ENCODE measurements at places on chromosomes 1 and 21.
A peak's percentile ranks its signal among the peaks of the same experiment; 100 is the strongest.

- no peak for DNase-seq
Observed at GRCh38 chr1:106534612-106535011, 521.9 kb upstream of the PRMT6 start.

GRCh38 chr21:22355949-22356348, 1357.7 kb downstream of the NCAM2 start:
- no peak for DNase-seq

- no peak for DNase-seq
Observed at GRCh38 chr1:232985882-232986526, 35.6 kb downstream of the NTPCR start.

DNA sequence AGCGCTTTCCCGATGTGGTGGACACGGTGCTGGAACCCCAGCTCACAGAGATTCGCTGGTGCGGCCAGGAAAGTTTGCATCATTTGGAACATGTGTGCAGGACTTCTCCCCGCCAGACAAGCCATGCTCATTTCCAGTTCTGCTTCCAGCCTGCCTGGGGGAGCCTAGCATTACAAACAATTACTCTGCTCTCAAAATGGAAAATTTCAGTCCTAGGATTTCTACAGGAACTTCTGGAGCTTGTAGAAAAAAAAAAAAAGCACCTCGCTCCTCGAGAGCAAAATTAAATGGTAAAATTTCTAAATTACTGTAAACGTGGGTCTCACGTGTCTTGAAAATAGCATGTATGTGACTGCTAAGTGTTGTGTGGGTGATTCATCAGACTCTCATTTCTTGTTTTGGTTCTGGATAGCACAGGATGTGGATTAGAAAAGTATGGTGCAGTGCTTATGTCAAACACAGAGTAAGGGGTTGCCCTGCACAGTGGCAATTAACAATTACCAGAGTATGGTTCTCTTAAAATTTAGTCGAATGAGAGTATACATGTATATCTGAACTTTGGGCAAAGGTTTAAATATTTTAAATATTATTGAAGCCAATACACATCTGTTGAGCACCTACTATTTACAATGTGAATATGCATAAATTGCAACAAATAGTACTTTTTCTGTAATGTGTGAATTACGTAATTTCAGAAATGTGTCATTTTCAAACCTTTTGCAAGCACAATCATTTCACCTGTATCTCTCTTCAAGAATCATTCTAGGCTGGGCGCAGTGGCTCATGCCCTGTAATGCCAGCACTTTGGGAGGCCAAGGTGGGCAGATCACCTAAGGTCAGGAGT, 61.8 kb upstream of the PTGFRN start:
- DNase-seq: peak; percentile 15

DNA sequence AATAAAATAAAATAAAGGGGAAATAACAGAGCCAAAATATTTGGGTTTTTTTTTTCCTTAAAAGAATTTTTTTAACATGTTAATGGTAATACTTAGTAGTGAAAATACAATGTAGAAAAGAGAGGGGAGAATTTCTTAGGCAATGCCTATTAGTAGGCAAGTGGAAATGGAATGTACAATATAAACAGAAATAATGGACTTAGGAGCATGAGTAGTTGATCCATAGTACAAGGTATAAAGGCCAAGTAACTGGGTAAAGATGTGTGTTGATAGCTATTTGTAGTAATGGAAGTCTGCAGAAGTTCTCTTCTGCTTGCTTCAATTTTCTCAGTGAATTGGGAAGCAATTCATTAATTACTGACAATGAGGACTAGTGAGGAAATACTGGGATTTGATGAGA, 34.4 kb downstream of the TESK2 start:
- no peak for DNase-seq

DNA sequence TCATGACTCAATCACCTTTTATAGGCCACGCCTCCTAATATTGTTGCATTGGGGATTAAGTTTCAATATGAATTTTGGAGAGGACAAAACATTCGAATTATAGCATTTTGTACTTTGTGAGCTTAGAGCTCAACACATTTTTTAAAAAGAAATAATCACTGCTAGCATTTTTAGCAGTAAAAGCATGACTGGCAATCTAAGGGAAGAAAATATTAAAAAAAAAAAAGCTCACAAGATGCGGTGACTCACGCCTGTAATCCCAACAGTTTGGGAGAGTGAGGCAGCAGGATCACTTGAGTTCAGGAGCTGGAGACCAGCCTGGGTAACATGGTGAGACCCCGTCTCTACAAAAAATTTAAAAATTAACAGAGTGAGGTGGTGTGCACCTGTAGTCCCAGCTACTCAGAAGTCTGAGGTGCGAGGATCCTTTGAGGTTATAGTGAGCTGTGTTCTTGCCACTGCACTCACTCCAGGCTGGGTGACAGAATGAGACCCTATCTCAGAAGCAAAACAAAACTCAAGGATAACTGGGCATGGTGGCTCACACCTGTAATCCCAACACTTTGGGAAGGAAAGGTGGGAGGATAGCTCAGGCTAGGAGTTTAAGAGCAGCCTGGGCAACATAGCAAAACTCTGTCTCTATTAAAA, 28.8 kb upstream of the DIPK1A start:
- no peak for DNase-seq

- no peak for DNase-seq
Observed at GRCh38 chr1:151286619-151287340, 4.7 kb downstream of the ZNF687 start.

- DNase-seq: no peak
Observed at GRCh38 chr1:213292614-213293013, 241.6 kb downstream of the RPS6KC1 start.

- no peak for DNase-seq
Observed at GRCh38 chr1:222171005-222171404, 376.9 kb downstream of the HHIPL2 start.

DNA sequence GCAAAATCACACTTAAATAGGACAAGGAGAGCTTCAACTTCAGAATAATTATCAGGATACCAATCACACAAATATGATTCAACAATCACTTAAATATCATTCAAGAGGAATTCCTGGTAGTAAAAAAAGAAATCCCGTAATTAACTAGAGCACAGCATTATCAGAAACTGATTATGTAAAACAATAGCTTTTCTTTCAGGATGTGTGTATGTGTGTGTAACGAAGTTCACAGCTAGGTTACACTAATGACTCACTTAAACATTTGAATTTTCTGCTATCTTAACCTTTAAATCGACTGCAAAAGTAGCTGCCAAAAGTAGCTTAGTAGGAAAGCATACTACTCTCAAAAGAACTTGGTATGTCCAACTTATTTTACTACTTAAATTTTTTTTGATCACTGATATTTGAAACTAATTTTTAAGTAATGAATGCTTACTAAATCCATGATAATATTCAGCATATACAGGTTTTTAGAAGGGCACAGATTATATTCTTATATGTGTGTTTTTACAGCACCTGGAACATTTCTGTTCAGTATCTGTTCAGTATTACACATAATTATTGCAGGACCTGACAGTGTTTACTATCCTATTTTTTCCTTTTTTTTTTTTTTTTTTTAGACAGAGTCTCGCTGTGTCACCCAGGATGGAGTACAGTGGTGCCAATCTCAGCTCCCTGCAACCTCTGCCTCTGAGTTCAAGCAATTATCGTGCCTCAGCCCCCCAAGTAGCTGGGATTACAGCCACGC, 4.2 kb downstream of the RERE start:
- DNase-seq: no peak

GRCh38 chr21:35189077-35189863, 140.2 kb upstream of the RUNX1 start:
- no peak for DNase-seq

GRCh38 chr1:110524311-110525248, 5.6 kb upstream of the KCNA10 start:
- DNase-seq: peak; percentile 43

DNA sequence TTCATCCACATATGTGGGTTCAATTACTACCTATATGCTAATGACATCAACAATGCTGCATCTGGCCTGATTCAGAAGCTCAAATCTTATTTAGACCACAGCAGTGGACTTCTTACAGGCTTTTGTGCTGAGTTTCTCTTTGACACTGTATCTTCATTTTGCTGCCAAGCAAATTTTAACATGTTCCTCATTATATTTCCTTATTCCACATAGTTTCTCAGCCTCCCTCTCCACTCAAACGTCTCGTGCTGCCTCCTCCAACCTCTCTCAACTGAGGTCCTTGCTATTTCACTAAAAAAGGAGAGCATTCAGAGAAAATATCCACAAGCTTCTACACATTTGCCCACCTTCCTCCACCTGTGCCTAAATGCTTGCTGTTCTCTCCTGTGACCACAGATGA, 6.5 kb downstream of the TDRKH start:
- DNase-seq: no peak

GRCh38 chr1:38763121-38763520, 96.5 kb downstream of the RRAGC start:
- DNase-seq: no peak

GRCh38 chr1:185425163-185425562, 108.1 kb upstream of the IVNS1ABP start:
- no peak for DNase-seq

GRCh38 chr1:94205639-94206038, 31.7 kb downstream of the ARHGAP29 start:
- DNase-seq: no peak

DNA sequence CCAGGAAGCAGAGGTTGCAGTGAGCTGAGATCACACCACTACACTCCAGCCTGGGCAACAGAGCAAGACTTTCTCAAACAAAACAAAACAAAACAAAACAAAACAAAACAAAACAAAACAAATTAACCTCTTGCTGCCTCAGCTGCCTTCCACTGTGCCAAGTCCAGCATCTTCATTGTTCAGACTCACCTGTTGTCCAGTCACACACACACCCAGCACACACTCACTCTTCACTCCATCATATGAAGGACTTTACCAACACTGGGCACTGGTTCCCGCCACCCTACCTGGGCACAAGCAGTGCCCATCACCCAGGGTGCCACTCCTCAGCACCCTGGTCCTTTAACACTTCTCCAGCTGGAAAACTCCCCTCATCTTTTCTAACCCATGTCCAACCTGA, 14.6 kb downstream of the PYCR2 start:
- DNase-seq: no peak

GRCh38 chr21:15552914-15553494, 176.8 kb upstream of the USP25 start:
- DNase-seq: no peak

DNA sequence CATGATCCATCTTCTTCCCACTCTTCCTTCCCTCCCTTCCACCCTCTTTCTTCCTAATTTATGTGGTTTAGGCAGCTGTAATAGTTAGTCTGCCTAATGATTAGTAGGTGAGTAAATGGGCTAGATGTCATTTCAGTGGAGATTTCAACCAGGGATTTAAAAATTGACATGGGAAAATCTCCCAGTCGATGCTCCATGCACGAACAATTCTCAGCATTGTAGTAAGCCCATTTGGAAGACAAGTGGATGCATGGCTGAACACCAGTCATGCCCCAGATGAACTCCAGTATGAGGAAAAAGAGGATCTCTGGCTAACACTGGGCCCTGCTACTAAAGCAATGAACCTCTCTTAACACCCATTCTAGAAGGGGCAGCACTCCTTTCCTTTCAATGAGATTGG, 25.3 kb downstream of the CHI3L2 start:
- no peak for DNase-seq

GRCh38 chr1:193060938-193061337, 1.5 kb downstream of the RO60 start:
- DNase-seq: no peak

DNA sequence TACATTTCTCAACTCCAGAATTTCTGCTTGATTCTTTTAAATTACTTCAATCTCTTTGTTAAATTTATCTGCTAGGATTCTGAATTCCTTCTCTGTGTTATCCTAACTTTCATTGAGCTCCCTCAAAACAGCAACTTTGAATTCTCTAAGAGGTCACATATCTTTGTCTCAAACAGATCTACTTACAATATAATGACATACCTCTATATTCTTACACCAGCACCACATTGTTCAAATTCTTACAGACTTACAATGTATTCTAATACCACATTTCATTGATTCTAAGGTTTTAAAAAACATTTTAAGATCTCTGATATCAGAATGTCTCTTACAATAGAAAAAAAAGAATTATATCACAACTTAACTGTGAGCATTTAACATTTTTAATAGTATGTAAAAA, 77.4 kb downstream of the DIRAS3 start:
- DNase-seq: no peak

- DNase-seq: no peak
Observed at GRCh38 chr1:107590900-107591622, 373.9 kb downstream of the VAV3 start.

DNA sequence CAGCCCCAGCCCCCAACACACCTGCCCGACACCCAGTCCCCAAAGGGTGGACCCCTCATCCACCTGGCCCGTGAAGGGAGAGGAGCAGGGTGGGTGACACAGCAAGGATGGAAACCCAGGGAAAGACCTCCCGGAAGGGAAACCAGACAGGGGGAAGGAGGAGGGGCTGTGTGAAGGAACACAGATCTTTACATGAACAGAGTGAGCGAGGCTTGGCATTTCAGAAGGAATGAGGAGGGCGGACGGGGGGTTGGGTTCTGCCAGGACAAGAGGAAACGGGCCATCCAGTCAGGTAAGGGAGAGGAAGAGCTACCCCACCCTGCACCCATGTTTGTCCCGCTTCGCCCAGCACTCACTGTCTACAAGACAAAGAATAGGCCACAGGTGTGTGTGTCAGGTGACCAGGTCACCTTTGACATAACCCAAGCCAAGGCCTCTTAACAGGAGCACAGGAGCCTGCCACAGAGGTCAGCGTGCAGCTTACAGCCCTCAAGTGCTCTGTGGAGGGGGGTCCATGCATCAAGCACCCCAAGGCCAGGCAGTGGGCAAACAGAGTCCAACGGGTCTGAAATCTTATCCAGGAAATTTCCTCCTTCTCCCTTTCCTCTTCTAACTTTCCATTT, 18.0 kb upstream of the PRDM15 start:
- DNase-seq: no peak

DNA sequence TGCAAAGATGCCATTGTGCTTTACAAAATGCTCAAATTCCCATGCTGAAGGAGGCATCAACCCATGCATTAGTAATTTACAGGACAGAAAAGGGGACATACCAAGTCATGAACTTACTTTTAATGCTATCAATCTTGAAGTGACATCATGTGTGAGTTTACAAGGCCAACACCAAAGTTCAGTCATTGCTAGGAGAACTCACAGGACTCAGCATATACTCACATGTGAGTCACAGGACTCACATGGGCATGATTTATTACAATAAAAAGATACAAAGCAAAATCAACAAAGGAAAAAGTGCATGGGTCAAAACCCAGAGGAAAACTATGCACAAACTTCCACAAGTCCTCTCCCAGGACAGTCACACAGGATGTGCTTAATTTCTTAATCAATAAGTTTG, 1656.0 kb downstream of the MRPL39 start:
- DNase-seq: no peak

GRCh38 chr1:178607718-178608408, 95.0 kb downstream of the TEX35 start:
- DNase-seq: no peak

- DNase-seq: peak; percentile 24
Observed at GRCh38 chr1:235366286-235366685, 941 bp upstream of the TBCE start.

GRCh38 chr1:200090252-200091159, 63.0 kb downstream of the NR5A2 start:
- no peak for DNase-seq

- no peak for DNase-seq
Observed at GRCh38 chr1:247924868-247925267, at the start of gene OR2AJ1. Gene OR2AJ1 (plus strand): TSS chr1:247924889. CDS start chr1:247933769, 8,880 bp downstream.

- no peak for DNase-seq
Observed at GRCh38 chr1:28927266-28927647, 12.9 kb downstream of the EPB41 start.

- no peak for DNase-seq
Observed at GRCh38 chr1:70150444-70150843, 54.9 kb downstream of the LRRC40 start.

- DNase-seq: no peak
Observed at GRCh38 chr1:5744911-5745799, 247.1 kb downstream of the NPHP4 start.

- no peak for DNase-seq
Observed at GRCh38 chr1:76471536-76471935, 395.7 kb upstream of the ST6GALNAC5 start.

All from activated naive CD4-positive, alpha-beta T cell treated with Interleukin-2 at 50 U/mL for 16 hours (primary cell).